AG20443 (cell line): ENCODE measurements at places on chromosomes 5 and 9.

DNA sequence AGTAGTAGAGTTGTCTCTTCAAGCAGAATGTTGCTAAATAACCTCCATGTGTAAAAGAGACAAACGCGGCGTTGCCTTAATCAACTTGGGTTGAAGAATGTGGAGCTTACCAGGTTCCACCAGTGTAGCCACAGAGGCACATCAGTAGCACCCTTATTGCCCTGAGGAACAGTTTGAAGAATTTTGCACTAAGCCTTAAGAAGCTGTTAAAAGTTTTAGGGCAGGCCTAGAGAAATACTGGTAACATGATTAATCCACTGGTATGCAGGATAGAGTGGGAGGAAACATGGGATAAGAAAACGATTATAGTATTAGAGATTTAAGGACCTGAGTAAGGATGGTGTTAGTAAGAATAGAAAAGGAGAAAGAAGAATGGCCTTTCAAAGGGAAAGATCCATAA is 100.6 kb downstream of the ZCCHC7 start:
- peak; percentile 16 for DNase-seq

GRCh38 chr9:7520396-7520795 is 279.2 kb downstream of the DMAC1 start:
- no peak for DNase-seq

DNA sequence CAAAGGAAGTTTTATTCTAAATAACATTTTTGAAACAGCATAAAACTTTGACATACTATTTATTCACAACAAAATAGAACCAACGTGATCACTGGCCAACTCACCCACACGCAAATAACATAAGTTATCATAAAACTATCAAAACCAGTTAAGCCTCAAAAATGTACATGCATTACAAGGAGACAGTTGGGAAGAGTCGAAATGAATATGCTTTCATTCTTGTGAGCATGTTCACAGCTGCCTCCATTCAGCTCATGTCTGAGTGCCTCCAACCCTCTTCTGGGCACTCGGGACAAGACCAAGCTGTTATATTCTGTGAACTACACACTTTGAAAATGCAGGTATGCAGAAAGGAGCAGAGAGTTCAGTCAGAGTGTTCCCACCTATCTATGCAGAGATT is 284.9 kb downstream of the BNC2 start:
- no peak for DNase-seq

GRCh38 chr5:122015471-122015870 is 53.7 kb downstream of the SRFBP1 start:
- no peak for DNase-seq

GRCh38 chr5:103573411-103573810 is 10.8 kb upstream of the NUDT12 start:
- DNase-seq, result no peak

GRCh38 chr9:131276094-131276888 is at the start of gene FAM78A:
Gene FAM78A, minus strand, starts transcription at chr9:131276510. Its CDS starts 331 bp downstream, at chr9:131276179.
- DNase-seq, result peak; percentile 47

GRCh38 chr5:34523387-34523726 is 132.8 kb upstream of the RAI14 start:
- no peak for DNase-seq

- no peak for DNase-seq
Measured at GRCh38 chr5:118371973-118372831, 616.1 kb downstream of the DTWD2 start.

DNA sequence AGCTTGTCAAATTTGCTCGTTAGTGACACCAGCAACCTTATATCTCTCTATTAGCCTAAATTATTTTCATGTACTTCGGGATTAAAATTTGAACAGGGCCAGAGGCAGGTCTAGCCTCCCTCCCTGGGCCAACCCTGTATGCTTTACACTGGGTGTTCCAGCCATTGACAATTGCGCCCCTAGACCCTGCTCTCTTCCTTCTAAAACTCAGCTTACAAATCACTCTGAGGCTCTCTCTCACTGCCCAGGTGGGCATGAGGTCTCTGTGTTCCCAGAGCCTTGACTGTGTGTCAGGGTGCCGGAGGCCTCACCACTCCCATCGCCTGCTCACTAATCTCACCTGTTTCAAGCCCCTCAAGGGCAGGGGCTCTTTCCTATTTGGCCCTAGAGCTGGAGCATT is 6.4 kb upstream of the CFAP90 start:
- DNase-seq, result no peak

- DNase-seq, result no peak
Measured at GRCh38 chr5:68995845-68996545, 97.8 kb upstream of the SLC30A5 start.

GRCh38 chr9:76643399-76644117 is 120.7 kb upstream of the PCA3 start:
- no peak for DNase-seq

GRCh38 chr9:128005923-128006322 is 25.1 kb upstream of the EEIG1 start:
- no peak for DNase-seq

DNA sequence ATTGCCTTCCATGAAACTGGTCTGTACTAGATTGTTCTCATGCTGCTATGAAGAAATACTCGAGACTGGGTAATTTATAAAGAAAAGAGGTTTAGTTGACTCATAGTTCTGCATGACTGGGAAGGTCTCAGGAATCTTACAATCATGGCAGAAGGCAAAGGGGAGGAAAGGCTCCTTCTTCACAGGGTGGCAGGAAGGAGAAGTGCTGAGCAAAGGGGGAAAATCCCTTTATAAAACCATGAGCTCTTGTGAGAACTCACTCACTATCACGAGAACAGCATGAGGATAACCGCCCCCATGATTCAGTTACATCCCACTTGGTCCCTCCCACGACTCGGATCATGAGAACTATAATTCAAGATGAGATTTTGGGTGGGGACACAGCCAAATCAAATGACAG is 163.2 kb downstream of the RFK start:
- DNase-seq, result no peak

DNA sequence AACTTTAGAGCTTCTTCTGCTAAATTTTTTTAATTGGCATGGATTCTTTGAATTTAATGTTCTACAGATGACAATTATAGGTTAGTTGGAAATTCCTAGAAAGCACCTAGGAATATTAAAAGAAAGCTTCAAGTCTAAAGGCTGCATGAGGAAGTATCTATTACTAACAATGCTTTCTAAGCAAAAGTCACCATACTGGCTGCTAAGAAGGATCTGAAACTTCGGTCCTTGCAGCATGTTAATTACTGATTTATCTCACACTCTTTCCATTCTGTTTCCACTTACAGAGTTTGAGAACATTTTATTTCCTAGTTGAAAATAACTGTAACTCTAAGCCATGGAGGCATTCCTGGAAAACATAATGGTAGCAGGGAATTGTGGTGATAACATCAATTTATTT is 8.4 kb downstream of the SEMA6A start:
- DNase-seq, result no peak

GRCh38 chr5:132439521-132440089 is 51.0 kb downstream of the IRF1 start:
- peak; percentile 93 for DNase-seq

- no peak for DNase-seq
Measured at GRCh38 chr5:94776167-94776566, 157.7 kb downstream of the SLF1 start.

GRCh38 chr5:8473827-8474568 is 605.0 kb downstream of the MTRR start:
- no peak for DNase-seq

DNA sequence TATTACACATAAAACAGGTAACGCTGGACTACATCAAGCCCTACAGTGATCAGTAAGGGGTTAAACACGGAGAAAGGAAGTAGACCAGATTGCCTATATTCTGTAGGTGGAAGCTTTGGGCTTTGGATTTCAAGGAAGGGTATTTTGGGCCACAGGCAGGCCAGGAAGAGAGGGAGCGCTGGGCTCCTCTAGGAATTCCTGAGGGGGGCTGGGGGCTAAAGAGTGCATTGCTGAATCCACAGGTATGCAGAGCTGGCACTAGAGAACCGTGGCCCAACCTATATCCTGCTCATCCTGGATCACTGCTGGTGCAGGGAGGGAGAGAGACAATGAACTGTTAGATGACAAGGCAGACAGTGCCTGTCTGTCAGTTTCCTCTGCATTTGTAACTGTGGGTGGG is 367.1 kb downstream of the CSNK1G3 start:
- no peak for DNase-seq

DNA sequence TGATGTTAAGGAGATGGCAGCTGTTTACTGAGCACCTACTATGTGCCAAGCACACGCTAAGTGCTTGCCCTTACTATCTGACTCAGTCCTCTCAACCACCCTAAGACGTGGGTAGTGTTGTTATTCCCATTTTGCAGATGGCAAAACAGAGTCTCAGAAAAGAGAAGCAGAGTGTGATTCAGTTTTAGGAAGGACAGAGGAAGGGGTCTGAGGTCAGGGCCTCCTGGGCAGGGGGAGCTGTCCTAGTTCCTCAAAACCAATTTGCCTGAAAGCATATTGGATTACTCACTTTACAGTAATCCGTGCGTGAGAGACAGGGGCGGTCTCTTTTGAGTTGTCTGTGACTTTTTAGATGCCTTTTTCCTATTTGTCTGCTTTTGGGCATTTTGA is 23.2 kb downstream of the DNM1 start:
- DNase-seq, result no peak

DNA sequence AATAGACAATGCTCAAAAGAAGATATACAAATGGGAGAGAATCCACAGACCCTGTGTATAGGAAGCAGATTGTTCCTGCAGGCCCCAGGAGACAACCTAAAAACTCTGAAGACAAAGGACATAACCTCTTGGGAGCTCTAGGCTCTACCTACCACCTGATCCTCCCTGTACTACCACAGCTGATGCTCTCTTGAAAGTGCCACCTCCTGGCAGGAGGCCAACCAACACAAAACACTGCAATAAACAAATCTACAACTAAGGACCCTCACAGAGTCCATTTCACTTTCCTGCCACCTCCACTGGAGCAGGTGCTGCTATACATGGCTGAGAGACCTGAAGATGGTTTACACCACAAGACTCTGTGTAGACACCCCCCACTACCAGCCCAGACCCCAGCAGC is 49.0 kb downstream of the STARD4 start:
- DNase-seq, result no peak

DNA sequence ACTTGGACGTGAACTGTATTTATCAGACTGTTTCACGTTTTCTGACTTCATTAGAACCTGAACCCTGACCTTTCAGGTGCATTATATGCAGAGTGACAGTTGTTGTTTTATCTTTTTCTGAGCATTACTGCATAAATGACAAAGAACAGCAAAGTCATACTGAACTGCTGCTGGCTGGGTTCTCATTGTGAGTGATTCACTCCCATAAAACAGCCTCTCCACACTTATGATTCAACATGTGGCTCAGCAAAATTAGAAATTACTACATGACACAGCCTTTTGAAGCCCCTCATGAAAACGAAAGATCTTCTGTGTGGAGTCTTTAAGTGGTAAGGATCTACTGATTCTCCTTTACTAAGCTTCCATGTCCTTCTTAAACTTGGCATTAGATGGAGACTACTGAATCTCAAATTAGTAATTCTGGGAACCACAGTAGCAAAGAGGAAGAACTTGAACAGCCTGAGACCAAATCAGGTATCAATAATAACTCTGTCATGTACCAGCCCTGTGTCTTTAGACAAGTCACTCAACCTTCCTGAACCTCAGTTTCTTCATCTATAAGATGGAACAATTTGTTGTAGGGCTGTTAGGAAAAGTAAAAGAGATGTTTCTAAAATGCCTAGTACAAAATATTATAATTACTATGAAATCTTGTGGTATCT is 172.3 kb upstream of the GNA14 start:
- peak; percentile 68 for DNase-seq

DNA sequence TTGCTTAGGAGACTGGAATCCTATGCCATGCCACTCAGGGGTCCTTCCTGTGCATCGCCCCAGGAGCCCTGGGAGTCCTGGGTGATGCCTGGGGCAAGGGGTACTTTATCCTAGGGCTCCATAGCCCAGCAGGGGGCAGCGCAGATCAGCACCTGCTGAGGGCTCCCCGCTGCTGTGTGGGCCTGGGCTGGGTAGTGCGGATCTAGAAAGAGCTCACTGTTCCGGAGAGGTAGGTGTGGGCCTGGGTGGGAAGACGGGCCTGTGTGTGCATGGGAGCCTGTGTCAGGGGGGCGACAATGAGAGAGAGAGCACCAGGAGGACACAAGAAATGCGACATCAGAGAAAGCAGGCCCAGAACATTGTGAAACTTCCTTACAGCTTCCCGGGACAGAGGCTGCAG is 11.4 kb upstream of the DAB2IP start:
- DNase-seq, result peak; percentile 49

- no peak for DNase-seq
Measured at GRCh38 chr5:144453753-144454152, 283.1 kb downstream of the KCTD16 start.

- no peak for DNase-seq
Measured at GRCh38 chr9:135920973-135921585, 13.7 kb upstream of the CAMSAP1 start.

GRCh38 chr5:54743997-54744788 is 226.6 kb downstream of the SNX18 start:
- DNase-seq, result peak; percentile 83

- DNase-seq, result peak; percentile 59
Measured at GRCh38 chr5:56649569-56649968, 165.8 kb upstream of the MAP3K1 start.

- peak; percentile 30 for DNase-seq
Measured at GRCh38 chr9:125889112-125889475, 141.9 kb downstream of the PBX3 start.

DNA sequence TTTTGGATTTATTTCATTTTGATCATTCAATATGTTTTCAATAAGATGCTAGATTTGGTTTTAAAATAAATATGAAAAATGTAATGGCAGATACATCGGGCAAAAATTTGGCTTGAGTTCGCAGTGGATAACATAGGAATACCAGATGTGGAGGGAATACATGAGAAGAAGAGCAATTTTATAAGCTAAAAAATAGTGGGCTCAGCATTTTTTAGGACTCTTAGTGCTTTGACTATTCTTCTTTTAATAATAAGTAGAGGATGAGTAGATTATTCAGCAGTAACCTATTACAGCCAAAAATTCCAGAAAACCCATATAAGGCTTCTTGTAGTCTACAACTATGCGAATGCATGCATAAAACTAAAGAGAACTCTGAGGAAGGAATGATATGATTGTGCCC is 22.8 kb upstream of the GHR start:
- no peak for DNase-seq

DNA sequence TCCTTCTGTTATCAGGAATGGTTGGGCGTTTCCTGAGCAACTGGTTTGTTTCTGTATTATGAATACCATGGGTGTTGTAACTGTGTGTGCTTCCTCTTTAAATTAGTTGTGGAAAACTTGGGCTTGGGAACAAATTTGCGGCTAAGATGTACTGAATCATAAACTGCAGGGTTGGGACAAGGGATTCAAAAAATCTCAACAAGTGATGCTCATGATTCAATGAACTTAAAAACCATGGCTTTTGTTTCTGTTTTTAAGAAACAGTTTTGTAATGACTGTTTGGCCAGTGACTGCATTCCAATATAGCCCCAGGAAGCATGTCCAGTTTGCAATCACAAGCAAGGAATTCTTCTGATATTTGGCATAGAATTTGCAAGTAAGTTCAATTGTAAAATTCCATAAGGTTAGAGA is 657.5 kb upstream of the WWC1 start:
- DNase-seq, result peak; percentile 70

DNA sequence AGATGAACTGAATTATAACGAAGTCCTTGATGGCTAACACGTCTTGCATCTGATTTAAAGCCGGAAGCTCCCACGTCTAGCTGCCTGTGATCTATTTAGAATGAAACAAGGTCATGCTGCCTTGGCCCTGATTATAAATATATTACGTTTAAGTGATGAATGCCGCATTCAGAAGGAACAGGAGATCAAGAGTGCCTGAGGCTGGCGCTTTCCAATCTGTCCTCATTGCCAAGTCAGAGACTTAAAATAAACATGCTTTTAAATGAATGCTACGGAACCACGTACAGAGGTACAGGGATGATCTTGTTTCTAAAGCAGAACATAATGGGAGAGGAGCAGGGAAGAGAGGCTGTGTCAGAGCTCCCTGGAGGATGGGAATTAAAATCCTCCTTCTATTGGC is 292.8 kb downstream of the TLE1 start:
- no peak for DNase-seq
